ENCODE measurements at places on chromosomes 3 and 15.

GRCh38 chr3:158846803-158847451, 45.1 kb downstream of the MFSD1 start:
- no peak for DNase-seq

- DNase-seq = no peak
Observed at GRCh38 chr3:150385296-150386242, 22.5 kb upstream of the TSC22D2 start.

DNA sequence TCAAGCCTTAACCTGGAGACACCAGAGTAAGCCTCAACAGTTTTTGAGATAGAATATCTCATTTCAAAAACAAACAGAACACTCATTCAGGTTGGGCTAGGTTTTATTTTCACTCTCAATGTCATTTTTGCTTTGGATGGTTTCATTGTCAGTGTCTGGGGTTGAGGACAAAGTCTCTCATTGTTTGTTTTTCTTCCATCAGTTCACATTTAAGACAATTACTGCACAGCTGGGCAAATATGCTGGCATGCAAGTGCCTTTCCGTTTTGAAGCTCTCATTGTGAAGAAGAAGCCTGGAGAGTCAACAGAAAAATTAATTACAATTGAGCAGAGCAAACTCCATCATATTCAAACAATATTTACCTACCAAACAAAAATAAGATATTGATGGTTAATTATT, 1050.0 kb downstream of the TBL1XR1 start:
- DNase-seq = no peak

GRCh38 chr3:57805266-57805665, 49.2 kb downstream of the SLMAP start:
- DNase-seq = no peak

DNA sequence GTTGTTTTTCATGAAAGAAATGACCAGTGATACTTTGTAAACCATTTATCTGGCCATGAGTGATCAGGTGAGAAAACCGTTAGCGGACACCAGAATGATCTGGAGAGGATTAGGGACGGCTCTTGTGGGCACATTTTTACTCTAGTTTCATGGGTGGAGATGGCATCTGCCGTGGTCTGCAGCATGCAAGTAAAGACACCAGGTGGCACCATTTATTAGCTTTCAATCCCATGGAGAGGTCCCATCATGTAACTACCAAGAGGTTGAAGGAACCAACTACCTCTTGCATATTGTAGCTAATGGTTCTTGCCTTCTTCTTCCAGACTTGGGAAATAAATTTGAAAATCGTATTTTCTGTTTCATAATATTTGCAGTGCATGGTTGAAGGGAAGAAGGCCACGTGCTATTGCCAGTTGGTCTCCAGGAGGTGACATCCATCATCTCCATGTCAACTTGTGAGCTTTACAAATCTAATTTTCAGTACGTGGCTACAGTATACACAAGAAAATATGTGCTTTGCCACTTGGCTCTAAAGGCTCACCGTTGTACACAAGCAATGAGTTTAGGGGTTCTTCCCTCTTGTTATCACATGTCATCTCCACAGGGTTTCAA, 1.5 kb upstream of the MAPKBP1 start:
- peak; percentile 81 for DNase-seq

- no peak for DNase-seq
Observed at GRCh38 chr15:101045236-101045646, 126.1 kb downstream of the LRRK1 start.

DNA sequence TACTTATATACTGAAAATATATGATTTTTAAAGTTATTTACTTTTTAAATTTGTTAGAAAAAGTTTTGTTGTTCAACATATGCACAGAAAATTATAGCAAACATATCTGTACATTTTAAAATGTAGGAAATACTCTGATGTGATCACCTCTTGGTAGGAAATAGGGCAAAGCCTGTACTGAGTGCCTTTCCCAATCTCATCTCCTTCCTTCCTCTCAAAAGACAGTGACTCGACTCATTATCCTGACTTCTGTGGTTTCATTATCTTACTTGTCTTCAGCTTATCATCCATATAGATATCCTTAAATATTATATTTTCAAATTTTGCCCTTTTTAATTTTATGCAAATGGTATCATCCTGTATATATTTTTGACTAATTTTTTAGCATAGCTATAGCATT, 18.4 kb upstream of the ALCAM start:
- DNase-seq = no peak

GRCh38 chr15:53709821-53710220, 49.6 kb downstream of the WDR72 start:
- no peak for DNase-seq

GRCh38 chr3:172808969-172809546, 58.5 kb downstream of the ECT2 start:
- DNase-seq = peak; percentile 31

- DNase-seq = no peak
Observed at GRCh38 chr3:138072796-138073195, 42.6 kb downstream of the DZIP1L start.

- DNase-seq = no peak
Observed at GRCh38 chr3:73695841-73696240, 71.1 kb upstream of the PDZRN3 start.

DNA sequence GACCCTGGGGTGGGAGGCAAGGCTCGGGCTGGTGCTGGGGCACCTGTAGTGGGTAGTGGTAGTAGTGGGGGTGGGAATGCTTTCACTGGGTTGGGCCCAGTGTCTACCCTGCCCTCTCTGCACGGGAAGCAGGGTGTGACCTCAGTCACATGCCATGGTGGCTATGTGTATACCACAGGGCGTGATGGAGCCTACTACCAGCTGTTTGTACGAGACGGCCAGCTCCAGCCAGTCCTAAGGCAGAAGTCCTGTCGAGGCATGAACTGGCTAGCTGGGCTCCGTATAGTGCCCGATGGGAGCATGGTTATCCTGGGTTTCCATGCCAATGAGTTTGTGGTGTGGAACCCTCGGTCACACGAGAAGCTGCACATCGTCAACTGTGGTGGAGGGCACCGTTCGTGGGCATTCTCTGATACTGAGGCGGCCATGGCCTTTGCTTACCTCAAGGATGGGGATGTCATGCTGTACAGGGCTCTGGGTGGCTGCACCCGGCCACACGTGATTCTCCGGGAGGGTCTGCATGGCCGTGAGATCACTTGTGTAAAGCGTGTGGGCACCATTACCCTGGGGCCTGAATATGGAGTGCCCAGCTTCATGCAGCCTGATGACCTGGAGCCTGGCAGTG, 5.2 kb downstream of the DALRD3 start:
- no peak for DNase-seq

DNA sequence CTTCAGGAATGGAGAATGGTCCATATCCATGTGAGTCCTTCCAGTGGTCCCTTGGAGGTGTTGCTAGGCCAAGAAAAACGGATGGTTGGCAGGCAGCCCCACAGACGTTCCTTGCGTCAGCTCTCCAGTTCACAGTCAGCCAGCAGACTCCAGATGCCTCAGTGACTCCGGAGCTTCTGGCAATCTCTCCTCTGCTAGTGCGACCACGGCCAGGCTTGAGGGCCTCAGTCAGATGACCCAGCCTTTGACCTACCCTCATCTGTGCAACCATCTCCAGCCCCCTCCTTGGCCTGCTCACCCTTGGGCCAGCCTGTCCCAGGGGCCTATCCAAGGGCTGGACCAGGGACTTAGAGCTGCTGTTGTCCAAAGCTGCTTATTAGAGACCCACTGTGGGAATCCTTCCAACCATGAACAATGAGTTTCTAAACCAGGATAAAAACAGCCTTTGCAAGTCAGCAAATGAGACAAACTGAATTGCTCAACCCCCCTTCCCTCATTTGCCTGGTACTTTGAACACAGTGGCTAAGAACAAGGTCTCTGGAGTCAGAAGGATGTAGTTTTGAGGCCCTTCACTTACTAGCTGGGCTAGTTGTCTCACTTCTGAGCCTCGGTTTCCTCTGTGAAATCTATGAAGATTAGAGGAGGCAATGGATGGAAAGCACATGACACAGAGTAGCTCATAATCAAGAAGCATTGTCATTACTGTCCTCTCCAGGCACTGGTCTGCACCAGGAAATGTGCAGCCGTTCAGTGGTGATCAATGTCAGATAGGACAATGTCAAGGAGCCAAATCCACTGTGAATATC, 44.8 kb downstream of the ANP32A start:
- no peak for DNase-seq

DNA sequence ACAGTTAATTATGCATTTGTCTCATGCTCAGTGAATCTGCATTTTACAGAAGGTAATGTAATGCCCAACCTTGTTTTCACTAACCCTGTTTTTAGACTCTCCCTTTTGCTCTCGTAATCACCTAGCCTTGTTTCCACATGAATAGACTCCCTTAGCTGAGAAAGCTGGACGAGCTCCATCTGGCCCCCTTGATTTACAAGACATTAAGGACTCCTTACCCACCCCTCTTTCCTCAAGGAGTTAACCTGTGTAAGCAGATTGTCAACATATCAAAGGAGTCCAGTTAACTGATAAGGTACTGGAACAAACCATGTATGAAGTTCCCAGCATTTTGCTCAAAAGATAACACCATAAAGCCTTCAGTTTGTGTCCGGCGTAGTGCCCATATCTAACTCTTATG, 99.6 kb downstream of the VPS8 start:
- no peak for DNase-seq

GRCh38 chr3:134066158-134066541, 36.4 kb upstream of the SLCO2A1 start:
- no peak for DNase-seq

DNA sequence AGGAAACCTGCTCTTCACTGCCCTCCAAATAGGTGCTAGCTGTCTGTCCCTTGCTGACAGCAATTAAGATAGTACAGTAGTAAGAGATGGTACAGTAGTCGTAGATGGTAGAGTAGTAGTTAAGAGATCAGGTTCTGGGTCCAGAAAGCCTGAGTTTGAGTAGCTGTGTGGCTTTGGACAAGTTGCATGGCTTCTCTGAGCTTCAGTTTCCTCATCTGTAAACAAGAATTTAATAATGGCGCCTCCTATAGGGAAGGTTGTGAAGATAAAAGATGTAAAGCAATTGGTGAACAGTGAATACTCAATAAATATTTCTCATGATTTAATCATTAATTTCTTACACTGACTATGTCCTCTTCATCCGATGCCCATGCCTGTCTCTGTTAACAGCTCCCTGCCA, 86.9 kb upstream of the BCL6 start:
- no peak for DNase-seq

DNA sequence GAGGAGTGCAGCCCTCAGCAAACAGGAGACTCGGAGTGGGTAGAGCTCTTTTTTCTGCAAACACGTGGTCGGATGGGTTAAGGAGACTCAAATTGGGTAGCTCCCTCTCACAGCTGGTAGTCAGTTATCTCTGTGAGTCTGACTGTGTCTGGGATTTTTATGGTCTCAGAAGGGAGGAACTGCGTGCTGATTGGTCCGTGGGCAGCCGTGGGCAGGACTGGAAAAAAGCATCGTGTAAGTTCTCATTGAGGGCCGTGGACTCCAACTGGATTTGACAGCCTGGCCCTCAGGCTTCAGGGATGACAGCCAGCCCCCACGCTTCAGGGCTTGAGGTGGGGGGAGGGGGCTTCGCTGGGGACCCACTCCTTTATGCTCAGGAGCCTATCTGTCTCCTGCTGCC, 463.9 kb downstream of the EPHA3 start:
- no peak for DNase-seq

GRCh38 chr3:45029661-45030060, 3.6 kb downstream of the CLEC3B start:
- no peak for DNase-seq

DNA sequence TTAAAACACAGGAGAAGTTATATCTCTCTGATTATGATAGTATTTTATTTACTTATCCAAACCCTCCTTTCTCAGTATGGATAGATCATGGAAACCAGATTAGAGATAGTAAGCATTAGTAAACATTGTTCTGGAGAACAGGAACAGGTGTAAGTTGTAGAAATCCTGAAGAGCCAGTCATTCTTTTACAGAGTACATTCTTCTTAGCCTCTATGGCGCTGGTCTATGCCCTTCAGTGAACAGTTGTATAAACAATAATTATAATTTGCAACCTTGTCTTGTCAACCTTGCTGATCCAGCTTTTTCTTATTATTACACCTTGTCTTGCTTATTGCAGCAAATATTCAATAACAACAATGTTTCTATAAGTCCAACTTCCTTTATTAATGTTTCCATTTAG, 47.4 kb downstream of the SLC15A2 start:
- DNase-seq = no peak

- peak; percentile 51 for DNase-seq
Observed at GRCh38 chr15:84747416-84748273, 747 bp upstream of the ZNF592 start.

DNA sequence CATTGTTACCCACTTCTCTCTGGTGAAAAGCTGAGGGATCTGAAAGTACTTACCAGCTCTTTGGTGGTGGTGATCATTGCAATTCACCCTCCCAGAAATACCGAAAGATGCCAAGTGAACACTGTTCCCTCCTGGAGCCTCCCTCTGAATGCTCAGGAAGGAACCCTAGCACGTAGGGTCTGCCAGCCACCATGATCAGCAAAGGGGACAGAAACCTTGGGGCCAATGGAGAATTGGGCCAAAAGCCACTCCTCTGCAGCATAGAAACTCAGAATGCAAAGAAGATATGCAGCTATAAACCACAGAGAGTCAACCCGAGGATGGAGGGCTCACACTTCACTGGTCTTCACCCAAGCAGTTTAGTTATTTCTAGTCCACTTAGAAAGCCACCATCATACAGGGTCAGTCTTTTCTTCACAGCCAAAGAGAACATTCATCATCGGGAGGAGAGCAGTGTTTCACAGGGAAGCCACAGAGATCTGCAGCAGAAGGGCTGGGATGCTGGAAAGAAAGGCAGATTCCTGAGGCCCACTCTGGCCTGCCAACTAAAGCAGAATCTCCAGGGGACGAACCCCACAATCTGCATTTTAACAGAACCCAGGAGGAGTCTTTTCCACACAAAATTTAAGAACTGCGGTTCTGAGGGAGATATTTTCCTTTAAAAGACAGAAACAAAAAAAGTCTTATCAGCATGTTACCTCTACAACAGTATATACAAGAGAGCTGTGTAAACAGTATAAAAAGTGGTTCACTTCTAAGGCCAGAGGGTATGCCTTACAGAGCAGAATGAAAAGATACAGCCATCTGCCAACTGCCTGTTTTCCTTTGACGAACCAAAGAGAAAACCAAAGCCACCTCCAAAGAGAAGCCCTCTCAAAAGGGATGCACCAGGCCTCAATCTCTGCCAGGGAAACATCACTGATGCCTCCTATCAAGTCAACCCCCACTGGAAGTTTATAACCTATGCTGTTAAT, 11.3 kb downstream of the TBC1D2B start:
- no peak for DNase-seq

DNA sequence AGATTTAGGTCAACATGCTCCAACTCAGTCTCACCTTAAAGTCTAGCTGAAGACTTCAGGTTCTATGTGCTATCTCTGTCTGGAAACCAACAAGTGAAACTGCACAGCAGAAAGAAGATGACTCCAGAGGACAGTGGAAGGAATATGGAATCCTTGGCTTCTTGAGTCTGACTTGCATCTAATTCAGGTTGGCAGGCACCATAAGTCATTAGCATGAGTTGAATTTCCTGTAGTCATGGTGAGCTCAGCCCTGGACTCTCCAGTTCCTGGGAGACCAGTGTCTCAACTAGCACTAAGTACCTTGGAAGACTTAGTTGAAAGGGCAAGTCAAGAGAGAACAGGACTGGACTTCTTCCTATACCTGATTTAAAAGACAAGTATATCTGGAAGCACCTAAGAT, 129.7 kb downstream of the DTWD1 start:
- no peak for DNase-seq

Measured in MV-4-11 (cell line).